ENCODE measurements at places on chromosomes 12 and 14.

DNA sequence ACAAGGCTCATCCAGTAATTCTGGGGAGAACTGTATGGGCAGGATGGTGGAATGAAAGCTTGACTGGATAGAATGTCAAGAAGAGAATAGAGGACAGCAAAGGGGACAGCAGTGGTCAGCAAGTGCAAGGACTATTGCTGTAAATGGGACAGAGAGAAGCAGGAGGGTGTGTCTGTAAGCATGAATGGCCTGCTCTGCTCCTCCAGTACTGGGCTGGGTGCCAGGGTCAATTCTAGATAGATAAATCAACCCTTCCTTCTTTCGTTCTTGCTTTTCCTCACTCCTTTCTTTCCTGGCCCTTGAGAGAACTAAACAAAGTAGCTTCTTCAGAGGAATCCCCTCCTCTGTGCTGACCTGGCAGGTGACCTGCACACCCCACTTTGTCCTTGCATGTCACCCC is 1019.2 kb downstream of the BCL11B start:
- DNase-seq, result no peak

GRCh38 chr14:88804035-88804434 is 11.3 kb upstream of the EML5 start:
- DNase-seq, result no peak

- no peak for DNase-seq
Measured at GRCh38 chr12:123075087-123075645, 75.7 kb downstream of the PITPNM2 start.

- peak; percentile 50 for DNase-seq
Measured at GRCh38 chr12:321606-322326, 59.1 kb upstream of the SLC6A13 start.

- peak; percentile 61 for DNase-seq
Measured at GRCh38 chr14:39247256-39247655, 13.5 kb downstream of the MIA2 start.

GRCh38 chr12:88571543-88571942 is 8.7 kb downstream of the KITLG start:
- DNase-seq, result no peak

- no peak for DNase-seq
Measured at GRCh38 chr14:106681568-106681967, 1155.2 kb downstream of the TMEM121 start.

DNA sequence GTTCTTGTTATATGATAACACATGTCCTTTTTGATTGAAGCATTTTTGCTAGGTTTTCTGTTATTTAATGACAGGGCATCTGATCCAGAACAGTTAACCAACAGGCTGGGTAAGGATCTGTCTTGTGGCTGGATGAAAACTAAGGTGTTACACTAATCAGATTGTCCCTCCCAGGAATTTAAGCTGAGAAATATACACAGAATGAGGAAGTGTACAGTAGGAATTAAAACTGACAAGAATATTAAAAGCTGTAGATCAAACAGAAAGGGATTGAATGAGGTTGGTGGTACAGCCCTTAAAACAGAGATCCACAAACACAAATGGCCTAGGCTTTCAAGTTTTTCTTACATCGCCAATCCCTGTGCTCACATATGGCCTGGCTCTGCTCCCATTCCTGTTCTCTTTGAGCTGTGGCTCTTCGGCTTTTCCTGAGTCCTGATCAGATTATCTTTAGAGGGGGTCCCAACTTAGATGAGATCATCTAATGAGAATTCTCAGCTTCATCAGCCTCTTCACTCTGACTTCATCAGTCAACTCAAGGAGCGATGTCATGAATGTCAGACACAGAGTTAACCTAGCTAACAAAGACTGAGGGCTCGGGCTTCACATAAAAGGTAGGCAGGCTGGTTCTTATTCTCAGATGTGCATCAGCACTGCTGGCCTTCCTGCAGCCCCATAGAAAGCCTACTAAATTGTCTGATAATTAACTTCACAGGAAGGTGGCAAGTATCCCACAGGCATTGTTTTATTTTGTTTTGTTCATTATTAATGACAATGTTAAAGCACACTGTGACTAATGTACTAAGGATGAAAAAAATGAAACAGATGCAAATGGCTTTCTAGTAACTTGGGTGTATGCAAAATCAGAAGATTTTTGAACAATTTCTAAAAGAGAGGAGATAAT is 11.4 kb downstream of the PYGL start:
- no peak for DNase-seq

DNA sequence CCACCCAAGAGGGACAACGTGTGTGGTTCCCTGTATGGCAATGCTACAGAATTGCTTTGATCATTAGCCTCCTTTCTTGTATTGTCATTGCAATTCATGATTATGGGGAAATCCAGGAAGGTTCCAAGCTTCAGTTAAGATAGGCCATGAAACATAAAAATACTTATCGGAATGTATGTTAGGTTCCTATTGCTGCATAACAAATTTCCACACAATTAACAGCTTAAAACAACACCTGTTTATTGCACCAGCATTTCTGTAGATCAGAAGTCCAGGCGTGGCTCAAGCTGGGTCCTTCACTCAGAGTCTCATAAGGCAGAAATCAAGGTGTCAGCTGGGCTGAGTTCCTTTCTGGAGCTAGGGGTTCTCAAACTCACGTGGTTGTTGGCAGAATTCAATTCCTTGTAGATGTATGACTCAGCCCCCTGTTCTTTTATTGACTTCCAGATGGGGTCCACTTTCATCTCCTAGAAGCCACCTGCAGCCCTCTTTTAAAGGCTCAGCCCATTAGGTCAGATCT is 365.6 kb upstream of the TMPO start:
- DNase-seq, result no peak

GRCh38 chr14:74502236-74503019 is 8.9 kb downstream of the ISCA2 start:
- DNase-seq, result no peak

Measured in ACHN (cell line).